ENCODE measurements at places on chromosomes 5 and 9. TPM values are rescaled to one million over a fixed set of nuclear protein-coding genes. Genes with fewer than 3 reads are reported as not detected.
A peak's percentile ranks its signal among the peaks of the same experiment; 100 is the strongest.

DNA sequence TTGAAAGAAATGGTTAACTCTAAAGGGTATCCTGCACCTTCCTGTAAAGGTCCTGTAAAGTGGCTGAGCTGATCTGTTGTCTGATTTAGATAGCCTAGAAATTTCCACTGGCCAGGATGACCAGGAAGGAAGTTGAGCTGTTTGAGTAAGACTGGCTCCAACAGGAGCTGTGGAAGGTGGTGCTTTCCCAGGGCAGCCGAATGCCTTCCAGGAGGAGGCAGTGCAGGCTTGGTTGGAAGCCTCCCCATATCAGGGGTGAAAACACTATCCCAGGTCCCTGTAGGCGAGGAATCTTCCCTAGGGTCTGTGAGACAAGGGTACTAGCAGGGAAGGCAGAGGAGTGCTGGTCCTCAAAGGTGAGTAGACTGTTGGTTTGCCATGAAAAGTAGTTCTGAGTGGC lies 98.4 kb downstream of the LIX1 start:
- H3K27ac ChIP-seq: no peak overlapping the region
- no peaks in the 10 kb centered on the region for H3K36me3 ChIP-seq
- H3K27me3 ChIP-seq: peaks cover 4% of the 10 kb centered on the region
- H3K4me1 ChIP-seq: no peaks in the 10 kb centered on the region
- no peak overlapping the region for H3K4me3 ChIP-seq
- DNase-seq: no peak

UBLCP1 gene
- 30.8 TPM for total RNA-seq

DNA sequence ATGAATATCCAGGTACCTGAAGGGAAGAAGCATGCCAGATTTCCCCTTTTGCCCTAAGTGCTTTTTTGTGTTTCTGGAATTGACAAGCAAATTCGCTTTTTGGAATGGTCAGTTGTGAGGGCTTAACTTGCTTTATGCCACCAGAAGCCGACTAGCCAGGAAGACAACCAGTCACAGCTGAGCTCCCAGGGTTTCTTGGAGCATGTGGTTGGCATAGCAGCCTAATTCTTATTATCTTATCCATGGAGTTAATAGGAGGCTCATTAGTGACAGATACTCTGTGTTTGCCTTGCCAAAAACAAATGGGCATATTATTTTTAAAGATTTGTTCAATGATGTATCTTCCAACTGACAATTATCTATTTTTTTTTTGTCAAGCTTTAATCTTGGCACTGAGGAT lies 500.7 kb downstream of the PTPRD start:
- no peak overlapping the region for H3K4me3 ChIP-seq
- no peaks in the 10 kb centered on the region for H3K4me1 ChIP-seq
- H3K27ac ChIP-seq: no peak overlapping the region
- no peaks in the 10 kb centered on the region for H3K36me3 ChIP-seq
- no peak for DNase-seq

- H3K27ac ChIP-seq: no peak overlapping the region
- no peak for DNase-seq
- H3K27me3 ChIP-seq: no peaks in the 10 kb centered on the region
- no peak overlapping the region for H3K4me3 ChIP-seq
- no peaks in the 10 kb centered on the region for H3K4me1 ChIP-seq
Measured at GRCh38 chr5:164958688-164959087, 1453.3 kb downstream of the MAT2B start.

- H3K36me3 ChIP-seq: peaks cover 51% of the 10 kb centered on the region
- H3K4me3 ChIP-seq: no peak overlapping the region
- no peak for DNase-seq
Measured at GRCh38 chr9:2193552-2193951, 178.4 kb downstream of the SMARCA2 start.

ISCA1 gene
- 30.3 TPM for total RNA-seq

GGTA1 gene
- total RNA-seq: 0.12 TPM

GRCh38 chr5:91098541-91098940 lies 284.6 kb downstream of the ARRDC3 start:
- H3K4me3 ChIP-seq: no peak overlapping the region
- no peak overlapping the region for H3K27ac ChIP-seq
- DNase-seq: no peak
- no peaks in the 10 kb centered on the region for H3K4me1 ChIP-seq
- H3K27me3 ChIP-seq: peaks cover 16% of the 10 kb centered on the region
- H3K36me3 ChIP-seq: no peaks in the 10 kb centered on the region

DNA sequence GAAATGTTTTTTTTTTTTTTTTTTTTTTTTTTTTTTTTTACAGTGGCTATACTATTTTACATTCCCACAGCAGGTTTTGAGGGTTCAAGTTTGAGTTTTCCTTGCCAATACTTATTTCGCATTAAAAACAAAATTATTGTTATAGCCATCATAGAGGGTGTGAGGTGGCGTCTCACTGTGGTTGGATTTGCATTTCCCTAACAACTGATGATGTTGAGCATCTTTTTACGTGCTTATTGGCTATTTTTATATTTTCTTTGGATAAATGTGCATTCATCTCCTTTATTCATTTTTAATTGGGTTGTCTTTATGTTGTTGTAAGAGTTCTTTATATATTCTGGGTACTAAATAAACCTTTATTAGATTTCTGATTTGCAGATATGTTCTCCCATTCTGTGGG lies 18.9 kb upstream of the UBLCP1 start:
- H3K27ac ChIP-seq: no peak overlapping the region
- DNase-seq: no peak
- H3K4me1 ChIP-seq: peaks cover 35% of the 10 kb centered on the region
- no peak overlapping the region for H3K4me3 ChIP-seq

TAF11L10 gene
- not detected for total RNA-seq

SEC16A gene
- total RNA-seq: 88.5 TPM

ANKRD31 gene
- 0.36 TPM for total RNA-seq

- H3K4me3 ChIP-seq: peak overlapping the region; percentile 94
- DNase-seq: peak; percentile 12
- H3K4me1 ChIP-seq: peaks cover 32% of the 10 kb centered on the region
- H3K27ac ChIP-seq: peak overlapping the region; percentile 90
- H3K27me3 ChIP-seq: no peaks in the 10 kb centered on the region
Measured at GRCh38 chr5:134738963-134739661, 764 bp downstream of the CAMLG start.

GRCh38 chr5:138565100-138565821 lies 9.9 kb downstream of the HSPA9 start:
- H3K36me3 ChIP-seq: peaks cover 63% of the 10 kb centered on the region
- H3K27ac ChIP-seq: peak overlapping the region; percentile 68
- no peak overlapping the region for H3K4me3 ChIP-seq
- no peak for DNase-seq
- H3K27me3 ChIP-seq: no peaks in the 10 kb centered on the region
- H3K4me1 ChIP-seq: peaks cover 48% of the 10 kb centered on the region

NTMT1 gene
- 67.1 TPM for total RNA-seq

DNA sequence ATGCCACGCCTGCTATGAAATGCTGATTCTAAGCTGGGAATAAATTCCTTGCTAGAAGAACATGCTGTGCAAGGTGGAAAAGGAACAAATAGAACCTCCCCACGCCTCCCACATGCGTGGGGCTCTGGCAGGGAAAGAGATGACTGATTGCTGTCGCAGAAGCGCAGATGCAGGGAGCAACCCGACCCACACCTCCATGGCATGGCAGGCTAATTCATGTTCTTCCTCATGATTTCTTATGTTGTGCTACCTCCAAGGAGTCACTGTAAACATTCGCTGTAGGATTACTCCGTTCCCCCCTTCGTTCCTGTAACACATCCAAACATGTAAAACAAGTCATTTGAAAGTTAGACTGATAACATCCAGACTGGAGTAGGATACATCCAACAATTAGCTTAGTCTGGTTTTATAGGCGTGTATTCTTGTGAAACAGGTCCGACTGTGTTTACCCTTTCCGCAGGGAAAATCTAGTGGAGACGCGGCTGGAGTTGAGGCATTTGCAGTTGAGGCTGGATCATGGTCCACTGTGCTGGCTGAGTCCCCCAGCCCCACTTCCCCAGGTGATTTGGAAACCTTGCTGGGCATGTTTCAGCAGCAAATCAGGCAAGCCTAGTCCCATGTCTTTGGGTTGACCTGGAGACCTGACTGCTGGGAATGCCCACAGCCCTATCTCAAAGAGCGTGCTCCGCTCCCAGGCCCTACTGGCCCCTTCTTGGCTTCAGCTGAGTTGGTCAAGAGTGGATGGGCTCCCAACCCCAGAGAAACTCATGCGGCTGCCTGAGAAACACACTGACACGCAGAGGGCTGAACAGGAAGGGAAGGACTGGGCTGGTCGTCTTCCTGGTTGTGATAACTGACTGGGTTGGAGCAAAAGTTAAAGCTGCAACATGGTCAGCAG lies 24.8 kb upstream of the ANKRD33B start:
- no peaks in the 10 kb centered on the region for H3K36me3 ChIP-seq
- DNase-seq: no peak
- peaks cover 24% of the 10 kb centered on the region for H3K27me3 ChIP-seq

DNA sequence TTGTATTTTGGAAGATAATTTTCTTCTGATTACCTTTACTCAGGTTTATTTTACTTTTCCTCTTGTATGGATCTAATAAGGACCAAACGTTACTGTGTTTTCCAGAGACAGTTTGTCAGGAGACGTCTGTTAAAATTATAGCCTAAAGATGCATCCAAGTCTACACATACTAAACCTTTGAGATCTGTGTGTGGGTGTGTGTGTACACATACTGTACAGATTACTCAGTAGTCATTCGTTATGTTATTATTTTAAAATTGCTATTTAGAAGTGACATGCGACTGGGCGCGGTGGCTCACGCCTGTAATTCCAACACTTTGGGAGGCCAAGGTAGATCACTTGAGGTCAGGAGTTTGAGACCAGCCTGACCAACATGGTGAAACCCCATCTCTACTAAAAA lies 51.6 kb upstream of the CNTLN start:
- H3K27me3 ChIP-seq: no peaks in the 10 kb centered on the region
- no peaks in the 10 kb centered on the region for H3K36me3 ChIP-seq
- no peak for DNase-seq
- no peaks in the 10 kb centered on the region for H3K4me1 ChIP-seq

NR6A1 gene
- 1.7 TPM for total RNA-seq

DNA sequence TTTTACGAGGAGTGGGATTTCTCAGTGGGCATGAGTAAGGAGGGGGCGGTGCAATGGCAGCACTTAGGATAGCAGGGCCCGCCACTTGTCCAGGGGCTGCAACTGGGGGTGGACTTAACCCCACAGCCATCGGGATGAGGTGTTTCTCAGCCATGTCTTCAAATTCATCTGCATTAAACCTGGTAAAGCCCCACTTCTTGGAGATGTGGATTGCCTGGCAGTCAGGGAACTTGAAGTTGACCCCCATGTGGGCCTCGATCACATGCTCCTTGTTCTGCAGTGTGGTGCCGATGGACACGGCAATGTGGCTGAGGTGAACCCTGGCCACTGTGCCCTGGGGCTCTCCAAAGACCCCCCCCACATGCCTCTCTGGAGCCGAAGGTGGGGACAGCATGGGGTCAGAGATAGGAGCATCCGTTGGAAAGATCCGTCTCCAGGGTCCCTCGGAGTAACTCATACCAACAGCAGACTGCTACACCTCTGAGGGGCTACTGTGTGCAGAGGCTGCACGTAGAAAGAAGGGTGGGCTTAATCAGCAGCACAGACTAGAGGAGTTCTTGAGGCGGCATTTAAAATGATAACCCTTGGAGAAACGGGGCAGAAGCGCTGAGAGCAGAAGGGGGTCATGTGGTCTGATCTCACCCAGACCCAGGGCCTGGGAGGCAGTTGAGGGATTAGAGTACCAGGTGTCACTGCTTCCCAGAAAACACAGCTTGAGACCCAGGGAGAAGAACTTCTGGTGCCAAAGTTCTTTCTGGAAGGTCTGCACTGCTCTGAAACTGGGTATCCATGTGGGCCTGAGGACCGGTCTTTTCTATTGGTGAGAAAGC lies 141.4 kb downstream of the MTX3 start:
- no peak overlapping the region for H3K27ac ChIP-seq
- H3K4me1 ChIP-seq: peaks cover 25% of the 10 kb centered on the region
- no peak overlapping the region for H3K4me3 ChIP-seq
- peaks cover 4% of the 10 kb centered on the region for H3K27me3 ChIP-seq
- no peaks in the 10 kb centered on the region for H3K36me3 ChIP-seq

DNA sequence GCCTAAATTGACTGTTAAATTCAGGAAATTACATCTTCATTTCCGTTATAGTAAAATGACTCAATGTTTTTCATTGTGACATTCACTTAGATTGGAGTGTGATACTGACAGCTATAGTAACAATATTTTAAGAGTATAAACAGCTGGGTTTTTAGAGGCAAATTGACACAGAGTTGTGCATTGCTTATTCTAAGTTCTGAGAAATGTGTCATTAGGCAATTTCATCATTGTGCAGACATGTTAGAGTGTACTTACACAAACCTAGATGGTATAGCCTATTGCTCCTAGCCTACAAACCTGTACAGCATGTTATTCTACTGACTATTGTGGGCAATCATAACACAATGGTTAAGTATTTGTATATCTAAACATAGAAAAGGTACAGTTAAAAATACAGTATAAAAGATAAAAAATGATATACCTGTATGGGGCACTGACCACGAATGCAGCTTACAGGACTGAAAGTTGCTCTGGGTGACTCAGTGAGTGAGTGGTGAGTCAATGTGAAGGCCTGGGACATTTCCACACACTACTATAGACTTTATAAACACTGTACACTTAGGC lies 132.7 kb downstream of the PDE4D start:
- DNase-seq: no peak
- peaks cover 3% of the 10 kb centered on the region for H3K27me3 ChIP-seq
- H3K27ac ChIP-seq: no peak overlapping the region
- H3K36me3 ChIP-seq: no peaks in the 10 kb centered on the region

DNA sequence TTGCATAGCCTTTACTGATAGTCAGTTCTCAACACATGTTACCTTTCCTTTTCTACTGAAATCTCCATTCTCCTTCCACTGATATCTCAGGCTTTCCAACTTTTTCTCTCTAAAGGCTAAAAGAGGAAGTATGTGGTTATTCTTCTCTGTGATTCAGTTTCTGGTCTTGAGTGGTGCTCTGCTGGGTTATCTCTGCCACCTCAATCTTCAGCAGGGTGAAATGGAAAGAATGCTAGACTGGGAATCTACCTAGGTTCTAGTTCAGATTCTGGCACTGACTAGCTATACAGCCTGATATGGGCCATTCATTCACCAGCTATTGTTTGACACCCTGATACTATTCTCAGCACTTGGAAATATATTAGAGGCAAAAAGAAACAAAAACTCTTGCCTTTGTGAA lies 124.9 kb upstream of the GRIA1 start:
- no peaks in the 10 kb centered on the region for H3K27me3 ChIP-seq
- no peak overlapping the region for H3K27ac ChIP-seq
- no peaks in the 10 kb centered on the region for H3K4me1 ChIP-seq
- H3K4me3 ChIP-seq: no peak overlapping the region
